Colonic mucosa (tissue), 4 donors: ENCODE measurements at places on chromosomes 3 and 15.

GRCh38 chr3:23831517-23832394 lies 26.0 kb downstream of the UBE2E1 start:
- H3K27me3 ChIP-seq, result no peaks in the 10 kb centered on the region
- no peaks in the 10 kb centered on the region for H3K4me1 ChIP-seq
- H3K4me3 ChIP-seq, result no peak overlapping the region
- no peak for DNase-seq

DNA sequence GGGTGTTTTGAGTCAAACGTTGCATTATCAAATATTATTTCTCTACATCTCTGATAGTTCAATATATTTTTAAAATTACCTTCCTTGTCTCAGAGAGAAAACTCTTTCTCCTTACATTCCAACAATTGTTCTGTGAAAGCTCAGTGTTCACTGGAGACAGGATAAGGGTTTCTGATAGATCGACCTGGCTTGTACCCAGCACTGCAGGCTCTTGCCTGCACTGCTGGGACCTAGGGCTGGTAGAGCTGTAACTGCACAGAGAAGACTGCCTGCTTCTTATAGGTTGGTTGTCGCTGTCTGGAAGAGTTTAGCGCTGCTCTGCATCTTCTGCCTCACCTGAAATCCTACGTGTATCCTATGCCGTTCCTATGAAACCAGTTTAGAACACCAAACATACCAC lies 249.9 kb upstream of the LRTM1 start:
- H3K27me3 ChIP-seq, result no peaks in the 10 kb centered on the region
- no peaks in the 10 kb centered on the region for H3K36me3 ChIP-seq
- H3K27ac ChIP-seq, result no peak overlapping the region
- H3K4me1 ChIP-seq, result no peaks in the 10 kb centered on the region
- no peak for DNase-seq
- H3K4me3 ChIP-seq, result no peak overlapping the region

DNA sequence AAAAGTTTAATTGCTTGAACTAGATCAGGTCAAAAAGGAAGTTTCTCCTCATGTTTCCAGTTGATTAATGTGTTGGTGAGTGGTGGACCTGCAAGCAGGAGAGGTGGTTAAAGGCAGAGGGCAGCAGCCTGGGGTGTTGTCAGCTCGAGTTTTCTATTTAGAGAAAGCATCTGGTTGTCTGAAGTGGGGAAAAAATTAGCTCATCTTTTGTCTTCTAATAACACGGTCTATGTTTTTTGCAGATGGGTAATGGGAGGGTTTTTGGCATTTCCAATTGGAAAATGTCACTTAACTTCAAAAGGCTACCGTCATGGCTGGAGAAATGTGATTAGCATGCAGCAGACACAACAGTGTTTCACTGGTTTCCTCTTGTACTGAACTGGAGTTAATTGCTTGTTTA lies 122.6 kb downstream of the ITPR1 start:
- H3K4me3 ChIP-seq, result no peak overlapping the region
- no peaks in the 10 kb centered on the region for H3K36me3 ChIP-seq
- H3K27me3 ChIP-seq, result no peaks in the 10 kb centered on the region
- no peaks in the 10 kb centered on the region for H3K4me1 ChIP-seq
- no peak for DNase-seq
- no peak overlapping the region for H3K27ac ChIP-seq

- H3K27me3 ChIP-seq, result no peaks in the 10 kb centered on the region
- H3K4me3 ChIP-seq, result no peak overlapping the region
- no peak overlapping the region for H3K27ac ChIP-seq
- no peaks in the 10 kb centered on the region for H3K36me3 ChIP-seq
- no peak for DNase-seq
Observed at GRCh38 chr15:74263466-74263865, 27.3 kb downstream of the CCDC33 start.

DNA sequence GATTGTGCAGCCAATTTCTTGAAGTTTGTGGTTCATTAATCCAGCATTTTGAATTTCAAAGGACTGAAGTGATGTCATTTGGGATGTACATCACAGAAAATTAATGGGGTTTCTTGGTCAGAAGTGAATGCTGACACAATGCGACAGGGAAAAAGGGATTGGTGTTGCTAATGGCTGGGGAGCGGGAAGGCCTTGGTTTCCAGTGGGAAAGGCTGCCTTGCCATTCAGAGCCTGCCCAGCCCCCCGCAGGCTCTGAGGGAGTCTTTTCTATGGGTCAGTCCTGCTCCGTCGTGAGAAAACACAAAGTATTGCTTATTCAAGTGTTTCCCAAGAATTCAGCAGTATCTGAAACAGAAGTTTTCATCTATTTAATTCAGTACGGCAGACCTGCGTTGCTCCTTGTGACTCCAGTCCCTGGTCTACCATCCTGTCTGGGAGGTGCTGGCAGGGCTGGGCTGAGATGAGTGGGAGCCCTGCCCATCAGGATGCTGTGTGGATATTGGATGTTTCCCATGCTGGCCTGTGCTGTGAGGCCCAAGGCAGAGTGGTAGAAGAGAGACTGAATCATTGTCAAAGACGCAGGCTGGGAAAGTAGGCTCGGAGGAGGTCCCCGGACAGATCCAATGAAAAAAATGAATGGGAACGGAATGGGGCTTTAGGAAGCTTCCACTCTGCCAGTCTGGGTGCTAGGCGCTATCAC lies 111.2 kb upstream of the KLHL25 start:
- no peaks in the 10 kb centered on the region for H3K27me3 ChIP-seq
- H3K27ac ChIP-seq, result no peak overlapping the region
- no peaks in the 10 kb centered on the region for H3K4me1 ChIP-seq
- H3K4me3 ChIP-seq, result no peak overlapping the region

DNA sequence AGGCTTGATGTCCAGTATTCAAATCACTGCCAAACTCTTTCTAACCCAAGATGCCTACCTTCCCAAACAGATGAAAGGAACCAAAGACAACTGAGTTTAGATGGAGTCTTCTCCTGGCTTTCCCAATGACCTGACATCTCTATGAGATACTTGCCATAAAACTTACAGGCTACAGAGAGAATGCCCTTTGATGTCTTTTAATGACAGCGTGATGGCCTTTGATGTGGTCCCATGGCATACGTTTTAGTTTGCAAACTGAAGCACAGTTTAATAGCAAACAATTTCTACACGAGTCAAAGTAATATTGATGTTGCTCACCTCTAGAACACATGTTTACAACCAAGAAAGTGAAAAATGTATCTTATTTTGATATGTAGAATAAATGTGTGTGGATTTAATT lies 73.2 kb downstream of the ZIC4 start:
- DNase-seq, result no peak
- no peak overlapping the region for H3K4me3 ChIP-seq

DNA sequence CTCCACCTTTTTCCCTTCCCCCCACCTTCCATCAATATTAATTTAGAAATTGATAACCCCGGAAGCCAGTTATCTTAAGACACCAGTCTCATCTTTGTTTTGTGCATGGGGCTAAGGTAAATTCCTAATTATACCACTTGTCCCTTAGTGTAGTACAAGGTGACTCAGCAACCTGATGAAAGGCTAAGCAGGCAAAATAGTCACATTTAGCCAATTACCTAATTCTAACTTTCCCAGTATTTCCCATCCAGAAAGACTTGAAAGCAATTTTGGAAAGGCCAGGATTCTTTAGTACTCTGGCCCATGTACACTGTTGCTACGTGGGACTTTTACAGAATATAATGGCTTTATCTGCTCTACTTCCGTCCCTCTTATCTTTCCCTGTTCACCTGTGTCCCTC lies 72.6 kb downstream of the SETD5 start:
- DNase-seq, result no peak
- no peaks in the 10 kb centered on the region for H3K27me3 ChIP-seq
- no peak overlapping the region for H3K27ac ChIP-seq
- no peak overlapping the region for H3K4me3 ChIP-seq
- no peaks in the 10 kb centered on the region for H3K4me1 ChIP-seq

DNA sequence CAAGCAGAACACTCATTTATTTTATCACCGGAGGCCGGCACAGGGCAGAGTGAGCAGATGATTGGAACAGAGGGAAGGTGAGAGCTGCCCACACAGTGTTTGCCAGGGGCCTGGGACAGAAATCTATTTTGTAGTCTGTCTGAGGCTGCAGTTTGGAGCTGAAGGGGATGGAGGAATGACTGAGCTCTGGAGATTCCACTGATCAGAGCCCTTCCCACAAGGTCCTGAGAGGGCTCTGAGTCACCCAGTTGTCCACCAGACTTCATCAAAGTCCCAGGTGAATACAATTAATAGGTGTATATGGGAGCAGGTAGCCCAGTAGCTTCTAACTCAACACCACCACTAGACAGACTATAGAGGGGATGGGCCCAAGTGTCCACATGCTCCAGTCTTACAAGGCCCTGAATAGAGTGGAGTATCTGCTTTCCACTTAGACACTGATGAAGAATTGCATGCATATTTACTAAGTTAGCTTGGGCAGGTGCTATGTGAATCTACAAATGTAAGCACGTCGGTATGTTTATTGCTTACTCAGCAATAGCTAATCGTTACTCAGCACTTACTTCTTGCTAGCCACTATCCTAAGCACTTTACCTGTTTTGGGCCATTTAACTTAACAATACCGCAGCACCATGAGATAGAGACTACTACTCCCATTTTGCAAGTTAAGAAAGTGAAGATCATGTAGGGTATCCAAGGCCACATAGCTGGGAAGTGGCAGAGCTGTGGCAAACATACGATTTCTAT lies 2.7 kb upstream of the STARD5 start:
- no peaks in the 10 kb centered on the region for H3K27me3 ChIP-seq
- H3K4me3 ChIP-seq, result no peak overlapping the region
- no peak for DNase-seq
- no peak overlapping the region for H3K27ac ChIP-seq

DNA sequence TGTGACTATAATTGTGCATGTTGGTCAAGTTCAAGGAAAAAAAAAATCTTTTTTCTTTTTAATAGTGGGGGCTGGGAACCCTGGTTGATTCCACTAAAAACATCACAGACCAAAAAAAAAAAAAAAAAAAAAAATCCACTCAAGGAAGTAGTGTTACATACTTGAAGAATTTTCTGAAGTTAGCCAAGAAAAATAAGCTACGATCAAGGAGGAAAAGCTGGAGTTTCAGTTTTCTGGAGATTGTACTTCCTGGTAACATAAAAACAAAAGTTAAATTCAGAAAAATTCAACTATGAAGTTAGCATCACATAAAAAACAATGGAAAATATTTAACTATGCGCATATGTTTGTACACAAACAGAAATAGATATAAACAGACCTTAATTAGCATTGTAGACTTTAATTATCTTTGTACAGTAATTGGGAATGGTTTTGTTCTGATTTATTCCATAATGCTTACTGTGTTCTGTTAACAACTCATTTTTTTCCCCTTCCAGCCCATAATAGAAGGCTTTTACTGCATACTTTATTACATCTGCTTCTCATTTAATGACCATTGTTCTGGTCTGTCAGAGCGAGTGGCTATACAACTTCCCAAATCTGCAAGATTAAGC lies 194.3 kb downstream of the RORA start:
- H3K4me3 ChIP-seq, result no peak overlapping the region
- no peaks in the 10 kb centered on the region for H3K36me3 ChIP-seq
- no peak for DNase-seq
- no peak overlapping the region for H3K27ac ChIP-seq

DNA sequence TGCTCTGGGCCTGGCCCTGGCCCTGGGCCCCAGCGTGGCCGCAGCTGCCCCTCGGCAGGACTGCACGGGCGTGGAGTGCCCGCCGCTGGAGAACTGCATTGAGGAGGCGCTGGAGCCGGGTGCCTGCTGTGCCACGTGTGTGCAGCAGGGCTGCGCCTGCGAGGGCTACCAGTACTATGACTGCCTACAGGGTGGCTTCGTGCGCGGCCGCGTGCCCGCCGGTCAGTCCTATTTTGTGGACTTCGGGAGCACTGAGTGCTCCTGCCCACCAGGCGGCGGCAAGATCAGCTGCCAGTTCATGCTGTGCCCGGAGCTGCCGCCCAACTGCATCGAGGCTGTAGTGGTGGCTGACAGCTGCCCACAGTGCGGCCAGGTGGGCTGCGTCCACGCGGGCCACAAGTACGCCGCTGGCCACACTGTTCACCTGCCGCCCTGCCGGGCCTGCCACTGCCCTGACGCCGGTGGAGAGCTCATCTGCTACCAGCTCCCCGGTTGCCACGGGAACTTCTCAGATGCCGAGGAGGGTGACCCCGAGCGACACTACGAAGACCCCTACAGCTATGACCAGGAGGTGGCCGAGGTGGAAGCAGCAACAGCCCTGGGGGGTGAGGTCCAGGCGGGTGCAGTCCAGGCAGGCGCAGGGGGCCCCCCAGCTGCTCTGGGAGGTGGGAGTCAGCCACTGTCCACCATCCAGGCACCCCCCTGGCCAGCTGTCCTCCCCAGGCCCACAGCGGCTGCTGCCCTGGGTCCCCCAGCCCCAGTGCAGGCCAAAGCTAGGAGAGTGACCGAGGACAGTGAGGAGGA lies 21.7 kb downstream of the FBLN2 start:
- DNase-seq, result no peak
- no peaks in the 10 kb centered on the region for H3K4me1 ChIP-seq
- no peak overlapping the region for H3K27ac ChIP-seq
- H3K36me3 ChIP-seq, result no peaks in the 10 kb centered on the region
- H3K27me3 ChIP-seq, result no peaks in the 10 kb centered on the region
- H3K4me3 ChIP-seq, result no peak overlapping the region

DNA sequence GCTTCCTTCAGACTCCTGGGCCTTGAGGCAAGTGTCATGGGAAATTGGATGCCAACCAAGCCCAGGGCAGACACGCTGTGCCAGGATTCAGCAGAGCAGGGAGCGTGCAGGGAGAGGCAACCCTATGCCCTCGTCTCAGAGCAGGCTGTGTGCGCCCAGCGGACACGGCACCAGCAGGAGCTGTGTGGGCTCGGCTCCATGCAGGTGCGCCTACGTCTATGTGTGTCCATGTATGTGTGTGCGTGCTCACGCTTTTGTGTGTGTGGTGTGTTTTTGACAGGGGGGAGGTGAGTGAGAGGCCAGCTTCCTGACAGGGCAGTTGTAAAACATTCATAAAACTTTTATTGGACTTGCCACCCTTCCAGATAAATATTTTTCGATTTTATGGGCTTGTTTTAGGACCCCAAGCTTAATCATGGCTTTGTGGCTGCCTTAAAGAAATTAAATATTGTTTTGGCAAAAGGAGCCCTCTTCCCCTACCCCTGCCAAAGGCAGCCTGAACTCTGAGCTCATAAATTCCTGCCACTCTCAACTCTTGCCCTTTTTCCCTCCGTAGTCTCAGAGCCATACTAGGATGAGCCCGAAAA lies 84.4 kb downstream of the DNAJB8 start:
- peaks cover 16% of the 10 kb centered on the region for H3K4me1 ChIP-seq
- H3K36me3 ChIP-seq, result no peaks in the 10 kb centered on the region
- DNase-seq, result peak; percentile 67
- H3K4me3 ChIP-seq, result no peak overlapping the region

DNA sequence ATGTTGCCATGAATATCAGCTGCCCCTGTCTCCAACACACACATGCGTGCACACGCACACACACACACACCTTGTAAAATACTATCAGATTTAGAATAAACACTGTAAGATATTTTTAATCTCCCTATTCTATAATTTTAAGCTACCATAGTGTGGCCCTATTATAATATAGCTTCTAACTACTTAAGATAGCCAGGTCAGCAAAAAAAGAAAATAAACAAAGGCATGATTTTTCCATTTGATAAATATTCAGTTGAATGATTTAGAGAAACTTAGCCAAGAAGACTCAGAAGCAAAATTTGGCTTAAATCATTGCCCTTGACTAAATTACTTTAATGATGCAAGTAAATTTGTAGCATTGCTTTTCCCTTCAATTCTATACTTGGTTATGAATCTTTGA lies 162.2 kb downstream of the ALCAM start:
- DNase-seq, result no peak
- no peaks in the 10 kb centered on the region for H3K36me3 ChIP-seq
